Vagina (tissue), 2 donors: ENCODE measurements at places on chromosomes 6 and 20.

- DNase-seq = no peak
Observed at GRCh38 chr6:49730251-49730650, 13.9 kb downstream of the CRISP3 start.

- no peak for DNase-seq
Observed at GRCh38 chr20:48740712-48741111, 87.1 kb downstream of the PREX1 start.

DNA sequence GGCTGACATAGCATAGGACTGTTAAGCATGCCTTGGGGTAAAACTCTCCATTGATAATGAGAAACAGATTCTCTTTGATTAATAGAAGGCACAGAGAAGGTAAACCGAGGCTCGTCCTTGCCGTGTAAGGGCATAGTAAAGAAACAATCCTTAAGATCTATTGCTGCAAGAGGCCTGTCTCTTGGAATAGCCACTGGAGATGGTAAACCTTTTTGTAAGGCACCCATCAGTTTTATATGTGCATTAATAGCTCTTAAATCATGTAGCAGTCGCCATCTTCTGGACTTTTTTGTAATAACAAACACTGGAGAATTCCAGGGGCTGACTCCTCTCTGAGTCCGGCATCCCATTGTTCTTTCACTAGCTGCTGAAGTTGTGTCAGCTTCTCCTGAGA is 8.4 kb upstream of the ABHD12 start:
- DNase-seq = no peak

DNA sequence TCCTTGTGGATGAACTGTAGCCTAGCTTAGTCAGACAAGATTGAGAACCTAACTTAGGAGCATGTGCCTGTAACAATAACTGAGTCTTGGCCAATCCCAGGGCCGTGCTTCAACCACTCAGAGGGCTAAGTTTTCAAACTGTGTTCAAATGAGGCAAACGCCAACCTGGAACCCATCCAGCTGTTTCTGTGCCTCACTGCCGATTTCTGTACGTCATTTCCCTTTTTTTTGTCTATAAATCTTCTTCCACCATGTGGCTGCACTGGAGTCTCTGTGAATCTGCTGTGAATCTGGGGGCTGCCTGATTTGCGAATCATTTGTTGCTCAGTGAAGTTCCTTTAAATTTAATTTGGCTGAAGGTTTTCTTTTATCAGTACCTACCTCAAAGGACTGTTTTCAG is 115.0 kb upstream of the CHD6 start:
- DNase-seq = no peak

GRCh38 chr6:13615792-13616120 is 621 bp downstream of the NOL7 start:
- DNase-seq = no peak

DNA sequence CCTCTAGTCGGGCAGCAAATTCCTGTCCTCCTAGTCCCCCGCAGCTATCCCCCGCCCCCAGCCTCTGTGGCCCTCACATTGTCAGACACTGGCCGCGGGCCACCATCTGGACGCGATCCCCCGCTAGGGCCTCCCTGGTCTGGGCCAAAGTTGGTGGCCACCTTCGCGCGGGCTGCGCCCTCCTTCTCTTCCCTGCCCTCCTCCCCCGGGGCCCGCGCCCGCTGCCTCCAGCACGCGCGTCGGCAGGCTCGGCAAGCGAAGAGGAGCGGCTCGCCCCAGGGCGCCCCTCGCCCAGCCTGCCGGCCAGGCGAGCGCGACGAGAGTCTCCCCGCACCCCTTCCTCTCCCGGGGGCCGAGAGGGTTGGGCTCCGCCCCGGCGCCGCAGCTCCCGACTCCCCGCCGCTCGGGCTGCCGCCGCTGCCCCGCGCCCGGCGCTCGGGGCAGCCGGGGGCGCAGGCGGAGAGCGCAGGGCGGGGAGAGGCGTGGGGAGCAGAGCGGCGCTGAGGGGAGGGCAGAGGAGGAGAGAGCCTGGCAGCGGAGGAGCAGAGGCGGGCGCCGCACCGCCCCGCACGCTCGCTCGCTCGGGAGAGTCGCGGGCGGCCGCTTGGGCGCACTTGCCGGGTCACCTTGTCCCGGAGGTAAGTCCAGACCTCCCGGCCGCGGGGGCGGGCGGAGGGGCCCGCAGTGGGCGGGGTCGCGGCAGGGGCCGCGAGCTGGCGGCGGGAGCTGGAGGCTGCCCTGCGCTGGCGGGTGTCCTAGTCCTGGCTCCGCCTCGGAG is at the start of gene SYNDIG1:
Gene SYNDIG1, plus strand, starts transcription at position 514 of the 778 bp plus-strand sequence. CDS start 73,469 bp downstream, outside the sequence.
- no peak for DNase-seq

DNA sequence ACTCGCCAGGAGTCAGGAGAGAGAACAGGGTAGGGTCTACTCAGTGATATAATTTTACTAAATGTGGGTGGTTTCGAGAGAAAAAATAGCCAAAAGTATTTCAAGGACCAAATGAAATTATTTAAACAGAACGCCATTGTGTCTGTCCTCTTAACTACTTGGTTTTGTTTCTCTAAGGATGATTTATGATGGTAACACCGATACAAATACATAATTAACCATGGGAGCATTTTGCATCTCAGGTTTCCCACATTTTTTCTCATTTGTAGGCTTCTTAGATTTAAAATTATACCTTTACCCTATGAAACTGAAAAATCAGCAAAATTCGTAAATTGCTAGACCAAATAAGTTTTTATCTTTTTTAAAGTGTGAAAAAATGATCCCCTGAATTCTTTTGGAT is 188.2 kb downstream of the ZFP64 start:
- DNase-seq = no peak

GRCh38 chr6:147567141-147567805 is 58.8 kb downstream of the SAMD5 start:
- DNase-seq = no peak

GRCh38 chr20:35171753-35172433 is at the start of gene PROCR:
Gene PROCR (plus strand): TSS chr20:35172072. CDS start chr20:35172155, 83 bp downstream.
- DNase-seq = no peak

- DNase-seq = no peak
Observed at GRCh38 chr20:60123096-60123495, 164.9 kb downstream of the CDH26 start.

- DNase-seq = no peak
Observed at GRCh38 chr6:14294270-14294951, 176.8 kb downstream of the CD83 start.

- DNase-seq = peak; percentile 87
Observed at GRCh38 chr6:29763491-29764289, 40.5 kb downstream of the HLA-F start.

DNA sequence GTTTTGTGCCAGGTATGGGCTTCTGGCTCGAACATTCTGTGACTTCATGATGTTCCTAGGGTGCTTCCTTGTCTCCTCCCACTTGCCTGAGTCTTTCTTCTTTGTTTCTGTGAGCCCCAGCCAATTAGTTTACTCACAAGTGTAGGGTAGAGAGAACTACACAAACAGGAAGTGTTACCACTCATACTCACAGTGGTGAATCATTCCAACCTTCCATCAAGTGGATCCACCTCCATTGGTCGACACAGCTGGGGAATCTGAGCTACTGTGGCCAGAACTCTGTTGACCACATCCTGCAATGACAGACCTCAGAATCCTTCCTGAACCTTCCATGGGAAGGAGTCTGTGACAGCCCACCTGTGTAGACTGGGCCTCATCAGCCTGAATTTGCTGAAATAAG is 76.8 kb downstream of the UNC5CL start:
- DNase-seq = no peak

GRCh38 chr6:34671367-34671766 is 25.2 kb downstream of the ILRUN start:
- DNase-seq = no peak

DNA sequence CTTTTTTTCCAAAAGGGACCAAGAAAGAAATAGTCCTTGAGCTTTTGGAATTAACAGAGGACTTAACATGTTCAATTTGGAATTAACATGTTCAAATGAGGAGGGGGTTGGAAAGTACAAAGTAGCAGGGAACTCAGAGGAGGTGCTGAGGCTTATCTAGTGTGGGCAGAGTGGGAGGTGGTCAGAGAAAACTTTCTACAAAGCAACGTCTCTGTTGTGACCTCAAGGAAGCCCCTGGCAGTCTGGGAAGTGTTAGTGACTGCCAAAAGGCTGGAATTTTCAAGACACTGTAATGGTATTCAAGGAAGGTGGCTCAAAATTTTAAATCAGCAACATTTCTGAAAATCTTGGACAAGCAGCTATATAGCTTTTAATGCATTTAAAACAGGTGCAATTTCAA is 7.3 kb downstream of the ECI2 start:
- DNase-seq = no peak

GRCh38 chr20:44495257-44495656 is 19.6 kb downstream of the TTPAL start:
- DNase-seq = no peak

GRCh38 chr20:1420066-1420465 is 27.2 kb upstream of the FKBP1A start:
- DNase-seq = no peak

GRCh38 chr20:63100926-63101699 is 94.3 kb upstream of the BHLHE23 start:
- DNase-seq = no peak

- no peak for DNase-seq
Observed at GRCh38 chr6:53112871-53113270, 35.8 kb downstream of the GCM1 start.

DNA sequence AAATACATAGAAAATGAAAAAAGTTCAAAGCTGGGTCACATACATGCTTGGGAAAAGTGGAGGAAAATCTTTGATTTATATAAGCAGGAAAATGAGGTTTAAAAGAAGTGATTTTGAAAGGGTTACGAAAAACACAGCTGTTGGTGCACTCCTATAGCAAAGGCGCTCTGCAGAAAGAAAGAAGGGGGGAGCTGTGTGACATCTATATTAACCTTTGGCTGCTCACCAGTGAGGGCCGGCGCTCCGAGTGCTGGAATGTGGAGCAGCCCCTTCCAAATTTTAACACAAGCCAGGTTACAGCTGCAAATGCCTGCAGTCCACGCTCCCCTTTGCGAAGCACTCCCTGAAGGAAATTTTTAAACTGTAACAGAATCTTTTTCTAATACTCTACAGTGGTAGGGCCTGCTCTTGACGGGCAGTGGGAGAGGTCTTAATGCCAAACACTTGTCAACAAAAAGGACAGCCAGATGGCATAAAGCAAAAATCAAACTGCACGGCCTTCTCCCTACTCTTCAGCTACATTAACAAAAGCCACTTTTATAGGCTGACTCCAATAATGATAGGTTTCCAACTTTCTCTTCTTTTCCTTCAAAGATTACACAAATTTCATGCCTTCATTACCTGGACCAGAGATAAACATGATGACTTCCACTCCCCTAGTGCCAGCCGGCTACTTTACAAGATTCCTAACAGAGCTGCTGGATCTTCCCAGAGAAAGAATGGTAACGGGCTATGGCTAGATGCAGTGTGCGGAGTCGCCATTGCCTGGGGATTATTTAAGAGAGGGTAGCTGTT is 4.8 kb downstream of the BMP7 start:
- no peak for DNase-seq

GRCh38 chr6:14626556-14626955 is 509.0 kb downstream of the CD83 start:
- DNase-seq = no peak

DNA sequence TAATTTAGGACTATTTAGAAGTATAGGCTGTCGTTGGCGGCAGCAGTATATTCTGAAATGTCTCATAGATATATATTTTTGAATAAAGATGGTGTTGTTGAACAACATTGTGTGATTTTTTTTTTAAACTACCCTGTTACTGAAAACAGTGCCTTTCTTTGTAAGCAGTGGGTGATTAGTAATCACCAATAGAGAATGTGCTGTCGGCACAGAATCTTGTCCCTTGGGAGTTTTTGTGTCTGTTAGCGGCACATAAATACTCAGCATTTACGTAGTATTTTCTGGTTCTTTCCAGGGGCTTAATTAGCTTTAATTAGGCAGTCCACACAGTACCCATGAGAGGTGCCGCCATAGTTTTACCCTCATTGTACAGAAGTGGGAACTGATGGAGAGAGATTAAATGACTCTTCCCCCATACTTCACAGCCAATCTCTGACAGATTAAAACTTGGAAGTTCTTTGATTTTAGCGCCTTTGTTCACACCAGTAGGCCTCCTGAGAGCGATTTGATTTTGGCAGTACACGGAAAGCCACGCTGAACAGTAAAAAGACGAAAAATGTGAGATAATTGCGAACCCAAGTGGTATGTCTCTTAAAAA is 58.8 kb downstream of the RPRD1B start:
- DNase-seq = no peak

GRCh38 chr6:894274-894673 is 201.3 kb upstream of the EXOC2 start:
- no peak for DNase-seq

- DNase-seq = no peak
Observed at GRCh38 chr20:48995589-48995988, 50.5 kb upstream of the CSE1L start.

DNA sequence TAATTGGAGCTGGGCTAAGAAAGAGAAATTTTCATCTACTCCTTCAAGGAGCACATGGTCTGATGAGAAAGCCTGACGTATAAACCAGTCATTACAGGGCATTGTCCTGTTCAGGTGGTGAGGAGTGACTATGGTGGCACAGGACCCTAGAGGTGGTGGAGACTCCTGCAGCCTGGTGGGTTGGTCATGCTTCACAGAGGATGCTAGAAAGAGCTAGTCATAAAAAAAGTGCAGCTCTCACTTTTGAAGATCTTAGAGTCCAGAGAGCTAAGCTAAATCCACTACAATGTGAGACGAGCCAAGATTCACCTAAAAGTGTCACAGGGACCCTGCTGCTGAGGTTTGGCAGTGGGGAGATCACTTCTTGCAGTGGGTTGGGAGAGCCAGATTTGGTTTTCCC is 9.8 kb upstream of the ZNF831 start:
- peak; percentile 88 for DNase-seq

- DNase-seq = no peak
Observed at GRCh38 chr6:125571207-125571755, 178.2 kb upstream of the HEY2 start.

DNA sequence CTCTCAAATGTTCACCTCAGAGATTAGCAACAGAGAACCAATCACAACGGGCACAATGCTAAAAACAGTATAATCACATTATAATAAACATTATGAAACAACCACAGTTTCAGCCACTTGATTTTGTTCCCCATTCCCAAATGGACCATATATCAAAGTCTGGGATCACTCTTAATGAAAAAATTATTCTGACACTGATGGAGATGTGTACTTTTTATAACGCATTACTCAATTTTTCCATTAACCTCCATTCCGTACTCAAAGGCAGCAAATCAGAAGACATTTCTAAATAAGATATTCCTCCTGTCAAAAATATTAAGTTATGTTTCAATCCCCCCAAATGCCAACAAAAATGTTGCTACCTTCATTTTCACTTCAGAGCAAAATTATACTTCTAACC is 2.8 kb downstream of the CPNE1 start:
- DNase-seq = no peak

- no peak for DNase-seq
Observed at GRCh38 chr6:84687431-84687830, 77.0 kb downstream of the TBX18 start.

- DNase-seq = no peak
Observed at GRCh38 chr20:50611128-50611810, 80.1 kb downstream of the RIPOR3 start.

- DNase-seq = no peak
Observed at GRCh38 chr6:36688063-36688738, 9.4 kb upstream of the RAB44 start.
